NCI-H187 treated with DMSO at 0.1 percent for 48 hours (cell line): ENCODE measurements at places on chromosomes 12 and 14.

DNA sequence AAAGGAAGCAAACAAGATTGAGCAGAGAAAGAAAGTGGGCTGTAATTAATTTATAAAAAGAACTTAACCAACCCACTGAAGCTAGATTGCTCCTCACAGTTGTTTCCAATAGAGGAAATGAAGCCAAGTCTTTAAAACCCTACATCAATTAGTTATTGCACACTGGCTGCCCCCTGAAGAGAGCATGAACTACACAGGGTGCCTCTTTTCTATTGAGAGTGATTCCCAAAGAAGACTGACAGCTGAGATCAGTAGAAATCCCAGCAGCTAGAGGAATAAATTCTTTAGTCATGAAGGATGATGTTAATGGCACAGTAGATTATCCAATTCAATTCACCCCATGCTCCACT lies 8.6 kb upstream of the USP15 start:
- DNase-seq = no peak

DNA sequence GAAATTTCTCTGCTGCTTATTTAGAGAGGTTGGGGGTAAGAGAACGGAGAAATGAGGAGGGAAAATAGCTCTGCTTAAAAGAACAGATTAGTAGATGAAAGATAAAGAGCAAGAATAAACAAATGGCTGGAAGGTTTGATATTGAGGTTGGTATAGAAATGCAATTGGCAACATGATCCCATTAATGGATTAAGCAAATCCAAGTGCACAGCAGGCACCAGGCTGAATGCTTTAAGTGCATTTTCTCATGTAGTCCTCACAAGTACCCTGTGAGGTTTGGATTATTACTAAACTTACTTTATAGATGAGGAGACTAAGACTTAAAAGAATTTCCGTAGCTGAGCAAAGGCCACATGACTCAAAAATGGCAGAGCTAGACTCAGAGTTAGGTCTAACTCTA lies 76.9 kb upstream of the ATF1 start:
- no peak for DNase-seq

GRCh38 chr12:459430-460258 lies at the start of gene B4GALNT3:
TSS of gene B4GALNT3 (plus strand) at chr12:459939. CDS start at chr12:460377, 438 bp downstream.
- DNase-seq = no peak

GRCh38 chr12:10196210-10196609 lies 16.5 kb upstream of the GABARAPL1 start:
- DNase-seq = no peak

DNA sequence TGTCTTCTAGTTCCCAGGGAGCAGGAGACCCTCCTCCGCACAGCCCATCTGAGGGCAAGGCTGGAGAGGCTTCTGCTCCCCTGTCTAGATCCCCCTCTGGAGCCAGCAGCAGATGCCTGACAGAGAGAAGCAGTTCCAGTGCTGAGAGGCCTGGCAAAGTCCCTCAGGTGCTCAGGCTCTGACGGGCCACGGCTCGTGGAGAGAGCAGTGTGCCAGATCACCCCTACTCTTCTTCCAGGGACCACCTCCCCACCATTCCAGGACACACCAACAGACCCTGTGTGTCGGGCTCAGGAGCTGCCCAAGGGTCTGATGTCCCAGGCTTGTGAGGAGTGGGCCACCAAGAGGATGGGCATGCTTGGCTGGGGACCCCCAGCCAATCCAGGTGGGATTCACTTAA lies 22.5 kb upstream of the C14orf180 start:
- DNase-seq = no peak

DNA sequence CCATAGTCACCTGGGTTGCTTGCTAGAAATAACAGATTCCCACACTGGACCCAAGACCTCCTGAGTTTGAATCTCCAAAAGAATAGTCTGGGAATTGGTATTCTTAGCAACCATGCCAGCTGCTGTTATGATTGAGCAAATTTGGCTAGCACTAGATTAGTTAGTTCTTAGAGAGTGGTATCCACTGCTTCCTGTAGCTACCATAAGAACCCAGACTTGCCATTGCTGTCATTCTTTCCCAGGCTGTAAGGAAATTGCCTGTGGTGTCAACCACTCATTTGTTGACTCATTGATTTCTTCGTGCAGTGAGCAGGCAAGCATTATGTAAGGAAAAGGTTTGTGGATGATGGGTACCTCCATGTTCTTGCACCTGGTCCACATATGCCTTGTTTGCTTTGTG lies 201.8 kb upstream of the RGS6 start:
- DNase-seq = no peak

- peak; percentile 66 for DNase-seq
Observed at GRCh38 chr12:121524196-121524916, 56.5 kb downstream of the KDM2B start.

GRCh38 chr14:76710056-76711010 lies 50.9 kb upstream of the VASH1 start:
- no peak for DNase-seq

GRCh38 chr12:98235301-98235700 lies 280.1 kb upstream of the TMPO start:
- DNase-seq = no peak

DNA sequence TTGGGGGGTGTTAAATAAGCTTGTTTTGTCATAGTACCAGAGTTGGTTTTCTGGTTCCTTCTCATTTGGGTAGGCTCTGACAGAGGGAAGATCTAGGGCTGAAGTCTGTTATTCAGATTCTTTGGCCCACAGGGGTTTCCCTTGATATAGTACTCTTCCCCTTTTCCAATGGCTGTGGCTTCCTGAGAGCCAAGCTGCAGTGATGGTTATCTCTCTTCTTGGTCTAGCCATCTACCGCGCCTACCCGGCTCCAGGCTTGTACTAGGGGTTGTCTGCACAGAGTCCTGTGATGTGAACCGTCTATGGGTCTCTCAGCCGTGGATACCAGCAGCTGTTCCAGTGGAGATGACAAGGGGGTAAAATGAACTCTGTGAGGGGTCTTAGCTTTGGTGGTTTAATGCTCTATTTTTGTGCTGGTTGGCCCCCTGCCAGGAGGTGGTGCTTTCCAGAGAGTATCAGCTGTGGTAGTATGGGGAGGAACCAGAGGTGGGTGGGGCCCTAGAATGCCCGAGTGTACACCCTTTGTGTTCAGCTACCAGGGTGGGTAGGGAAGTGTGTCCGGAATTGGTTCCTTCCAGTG lies 209.7 kb downstream of the GPHN start:
- DNase-seq = no peak

DNA sequence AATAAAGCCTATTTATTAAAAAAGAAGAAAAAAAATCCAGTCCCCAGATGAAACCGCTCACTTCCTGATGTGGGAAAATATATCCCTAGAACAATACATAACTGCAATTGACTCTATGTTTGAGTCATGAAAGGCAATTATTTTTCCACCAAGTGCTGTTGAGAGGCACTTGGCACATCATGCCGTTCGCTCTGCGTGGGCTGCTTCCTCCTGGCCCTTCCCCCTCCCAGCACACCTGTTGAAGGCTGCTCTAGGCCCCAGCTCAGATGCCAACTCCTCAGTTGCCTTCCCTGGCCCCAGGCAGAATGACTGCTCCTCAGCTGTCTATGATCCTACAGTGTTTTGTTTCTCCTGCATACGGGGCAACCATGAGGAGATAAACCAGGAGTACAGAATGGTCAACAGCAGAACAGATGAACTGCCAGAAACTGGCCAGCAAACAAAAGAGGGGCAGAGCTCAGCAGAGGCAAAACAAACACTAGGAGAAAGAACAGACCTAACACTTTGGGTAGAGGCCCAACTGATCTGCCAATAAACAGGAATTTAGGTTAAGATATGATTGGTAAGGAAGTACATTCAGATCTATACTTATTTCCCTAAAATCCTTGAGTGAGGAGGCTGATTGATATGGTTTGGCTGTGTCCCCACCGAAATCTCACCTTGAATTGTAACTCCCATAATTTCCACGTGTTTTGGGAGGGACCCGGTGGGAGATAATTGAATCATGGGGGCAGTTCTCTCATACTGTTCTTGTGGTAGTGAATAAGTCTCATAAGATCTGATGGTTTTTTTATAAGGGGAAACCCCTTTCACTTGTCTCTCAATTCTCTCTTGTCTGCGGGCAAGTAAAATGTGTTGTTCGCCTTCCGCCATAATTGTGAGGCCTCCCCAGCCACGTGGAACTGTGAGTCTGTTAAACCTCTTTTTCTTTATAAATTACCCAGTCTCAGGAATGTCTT lies 58.6 kb downstream of the SLC38A1 start:
- peak; percentile 83 for DNase-seq

- no peak for DNase-seq
Observed at GRCh38 chr14:56554301-56554700, 25.3 kb upstream of the TMEM260 start.

DNA sequence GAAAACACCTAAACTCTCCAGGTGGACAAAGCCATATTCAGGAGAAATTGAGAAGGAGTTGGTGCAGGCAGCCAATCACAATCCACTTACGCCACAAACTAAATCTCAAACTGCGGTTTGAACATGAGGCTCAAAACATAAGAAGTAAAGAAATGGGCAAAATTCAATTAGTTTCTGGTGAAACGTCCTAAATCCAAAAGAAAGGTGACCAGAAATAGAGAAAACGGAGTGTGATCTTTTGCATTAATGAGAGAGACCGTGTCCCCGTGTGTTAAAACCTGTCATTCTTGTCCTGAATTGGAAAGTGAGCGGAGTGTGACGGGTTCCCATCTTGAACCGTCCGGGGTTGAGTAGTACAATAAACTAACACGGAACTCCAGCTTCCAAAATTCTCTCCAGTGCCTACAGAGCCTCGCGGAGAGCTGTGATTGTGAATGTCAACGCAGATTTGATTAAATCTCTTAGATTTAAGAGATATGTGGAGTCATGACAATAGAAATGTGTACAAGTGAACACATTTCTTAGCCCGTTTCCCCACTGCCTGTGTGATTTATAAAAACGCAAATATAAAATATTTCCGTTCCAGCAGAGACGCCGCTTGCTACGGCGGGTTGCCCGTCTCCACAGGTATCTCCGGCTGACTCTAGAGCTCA lies 595 bp upstream of the METAP2 start:
- no peak for DNase-seq

DNA sequence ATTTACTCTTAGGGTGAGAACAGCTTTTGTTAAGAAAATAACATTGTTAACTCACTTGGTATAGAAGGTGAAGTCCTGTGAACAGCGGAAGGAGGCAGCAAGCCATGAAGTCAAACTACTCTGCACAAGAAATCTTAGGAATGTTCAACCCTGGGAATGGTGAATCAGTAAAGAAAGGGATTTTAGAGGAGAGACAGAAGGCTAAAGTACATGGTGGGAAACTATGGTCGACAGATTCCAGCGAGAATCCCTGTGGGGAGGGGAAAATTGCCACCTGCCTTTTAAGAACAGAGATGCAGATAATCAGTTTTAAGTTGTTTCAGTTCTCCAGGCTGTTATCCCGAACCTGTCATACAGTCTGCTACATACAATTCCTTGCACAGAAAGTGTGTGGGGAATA lies 63.2 kb upstream of the PTPRR start:
- DNase-seq = no peak
